Mammary epithelial cell (primary cell): ENCODE measurements at places on chromosomes 5 and 9.

- DNase-seq, result no peak
These were observed 186.8 kb upstream of the SLC27A6 start for GRCh38 chr5:128778474-128778873.

- DNase-seq, result no peak
These were observed 8.5 kb upstream of the OR2S2 start for GRCh38 chr9:35966433-35966832.

DNA sequence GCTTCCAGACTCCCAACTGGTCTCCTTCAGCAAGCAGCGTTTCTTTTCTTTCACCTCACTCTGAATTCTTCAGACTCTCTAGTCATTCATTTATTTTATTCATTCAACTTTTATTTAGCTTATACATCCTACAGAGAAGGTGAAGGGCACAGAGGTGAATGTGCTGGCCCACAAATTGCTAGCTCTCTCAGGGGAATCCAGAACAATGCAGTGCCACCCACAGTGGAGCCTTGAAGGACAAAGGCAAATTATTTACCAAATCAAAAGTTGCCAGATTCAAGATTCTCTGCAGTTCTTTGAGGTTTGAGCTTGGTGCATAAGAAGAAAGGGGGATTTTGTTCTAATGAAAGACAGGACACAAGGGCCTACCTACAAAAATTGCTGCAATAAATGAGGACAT lies 29.7 kb downstream of the GRIA1 start:
- no peak for DNase-seq

- DNase-seq, result no peak
These were observed 36.7 kb downstream of the CCDC192 start for GRCh38 chr5:127739807-127740384.

GRCh38 chr5:61801174-61801573 lies 469.1 kb downstream of the ZSWIM6 start:
- no peak for DNase-seq

DNA sequence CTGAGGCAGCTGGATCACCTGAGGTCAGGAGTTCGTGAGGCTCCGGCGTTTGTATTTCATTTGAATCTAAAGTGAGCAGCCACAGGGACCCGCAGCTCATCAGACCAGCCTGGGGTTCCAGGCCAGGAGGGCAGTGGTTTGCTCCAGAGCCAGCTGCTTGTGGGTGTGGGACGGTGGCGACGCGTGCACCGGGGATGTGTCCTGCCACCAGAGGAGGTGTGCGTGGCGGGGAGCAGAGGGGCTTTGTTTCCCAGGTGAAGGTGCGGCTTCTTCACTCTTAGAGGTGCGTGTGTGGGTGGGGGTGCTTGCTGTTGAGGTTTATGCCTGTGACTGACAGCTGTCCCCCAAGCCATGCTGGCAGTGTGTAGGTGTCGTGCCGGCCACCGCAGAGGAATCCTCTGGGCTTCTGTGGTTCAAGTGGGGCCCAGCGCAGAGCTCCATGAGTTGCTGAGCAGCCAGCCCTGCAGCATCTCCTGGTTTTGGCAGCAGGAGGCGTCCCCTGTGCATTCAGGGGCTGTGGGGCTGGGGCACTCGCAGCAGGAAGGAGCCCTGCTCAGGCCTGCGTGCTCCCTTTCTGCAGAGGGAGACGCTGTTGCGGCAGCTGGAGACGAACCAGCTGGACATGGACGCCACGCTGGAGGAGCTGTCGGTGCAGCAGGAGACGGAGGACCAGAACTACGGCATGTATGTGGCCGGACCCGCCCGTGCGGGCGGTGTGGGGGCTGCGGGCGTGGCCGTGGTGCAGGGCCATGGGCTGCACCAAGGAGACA lies 6.9 kb upstream of the AJM1 start:
- no peak for DNase-seq

DNA sequence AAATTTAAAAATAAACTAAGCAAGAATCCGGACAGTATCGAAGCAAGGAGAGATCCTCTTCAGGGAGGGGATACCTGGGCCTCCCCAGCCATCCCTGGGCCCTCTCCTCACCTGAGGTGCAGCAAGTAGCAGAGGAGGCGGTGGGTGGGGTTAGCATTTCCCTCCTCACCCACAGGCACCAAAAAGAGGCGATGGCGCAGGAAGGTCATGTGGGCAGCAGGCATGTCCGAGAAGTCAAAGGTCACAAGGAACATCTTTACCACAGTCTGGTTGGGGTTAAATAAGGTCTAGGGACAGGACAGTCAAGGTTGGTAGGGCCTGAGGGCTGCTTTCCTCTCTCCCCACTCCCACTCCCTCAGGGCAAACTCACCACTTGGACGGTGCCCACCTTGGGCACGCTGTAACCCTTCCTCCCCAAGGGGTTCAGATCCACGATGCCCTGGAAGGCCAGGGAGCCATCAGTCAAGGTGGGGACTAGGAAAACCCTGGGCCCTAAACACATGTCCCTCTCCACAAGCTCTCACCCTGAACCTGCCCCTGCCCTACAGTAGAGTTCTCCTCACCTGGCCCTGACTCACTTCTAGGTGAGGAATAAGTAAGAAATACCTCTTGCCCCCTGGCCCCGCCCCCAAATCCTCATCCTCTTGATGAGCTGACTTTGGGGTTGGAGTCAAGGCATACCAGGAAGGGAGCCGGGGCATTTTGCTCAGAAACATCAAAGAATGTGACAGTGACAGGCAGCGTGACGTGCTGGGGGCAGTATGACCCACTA lies 2.8 kb upstream of the STOML2 start:
- no peak for DNase-seq

- DNase-seq, result no peak
These were observed 20.9 kb upstream of the BNIP1 start for GRCh38 chr5:173123416-173123815.

- DNase-seq, result no peak
These were observed 85.5 kb upstream of the CTSL start for GRCh38 chr9:87640385-87640795.

GRCh38 chr5:168366116-168366515 lies 74.7 kb downstream of the WWC1 start:
- peak; percentile 63 for DNase-seq

- peak; percentile 10 for DNase-seq
These were observed 1.1 kb downstream of the SLIT3 start for GRCh38 chr5:169299663-169300467.

DNA sequence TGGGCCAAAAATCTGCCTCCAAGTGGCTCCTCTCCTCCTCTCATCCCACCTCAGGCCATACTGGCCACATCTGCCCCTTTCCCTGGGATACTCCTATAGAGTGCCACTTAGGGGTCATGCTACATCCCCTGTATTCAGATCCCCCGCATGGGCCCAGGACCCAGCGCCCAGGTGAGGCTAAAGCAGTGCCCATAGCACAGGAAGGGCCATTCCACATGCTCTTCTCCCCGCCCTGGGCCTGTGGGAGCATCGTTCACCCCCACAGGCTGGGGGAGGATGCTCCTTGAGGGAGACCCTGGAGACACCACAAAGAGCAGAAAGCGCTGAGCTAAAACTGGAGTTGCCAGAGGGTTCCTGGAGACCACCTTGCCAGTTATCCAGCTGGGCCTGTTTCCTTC lies 52.5 kb upstream of the SLC25A51 start:
- DNase-seq, result no peak

DNA sequence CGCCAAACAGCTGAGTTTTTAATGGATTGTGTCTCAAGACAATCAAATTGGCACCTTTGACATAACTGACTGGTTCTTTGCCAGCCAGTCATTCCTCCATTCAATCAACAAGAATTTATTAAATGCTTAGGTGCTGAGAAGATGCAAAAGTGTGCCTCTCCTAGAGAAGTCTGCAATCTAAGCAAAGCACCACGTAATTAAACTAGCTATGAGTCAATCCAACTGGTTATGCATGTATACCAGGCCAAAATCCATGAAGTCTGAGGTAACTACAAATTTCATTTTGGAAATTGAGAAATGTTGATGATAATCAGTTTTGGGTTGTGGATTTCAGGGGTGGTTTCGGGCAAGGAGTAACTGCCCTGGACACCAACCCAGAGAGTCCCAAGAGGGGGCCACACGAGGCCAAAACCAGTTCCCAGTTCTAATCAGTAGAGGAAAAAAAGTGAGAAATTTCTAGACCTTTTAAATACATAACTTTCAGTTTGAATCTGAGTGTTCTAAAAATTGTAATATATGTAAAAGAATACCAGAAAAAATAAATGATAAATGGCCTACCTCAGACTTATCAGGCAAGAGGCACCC lies 92.6 kb downstream of the EFNA5 start:
- peak; percentile 86 for DNase-seq

DNA sequence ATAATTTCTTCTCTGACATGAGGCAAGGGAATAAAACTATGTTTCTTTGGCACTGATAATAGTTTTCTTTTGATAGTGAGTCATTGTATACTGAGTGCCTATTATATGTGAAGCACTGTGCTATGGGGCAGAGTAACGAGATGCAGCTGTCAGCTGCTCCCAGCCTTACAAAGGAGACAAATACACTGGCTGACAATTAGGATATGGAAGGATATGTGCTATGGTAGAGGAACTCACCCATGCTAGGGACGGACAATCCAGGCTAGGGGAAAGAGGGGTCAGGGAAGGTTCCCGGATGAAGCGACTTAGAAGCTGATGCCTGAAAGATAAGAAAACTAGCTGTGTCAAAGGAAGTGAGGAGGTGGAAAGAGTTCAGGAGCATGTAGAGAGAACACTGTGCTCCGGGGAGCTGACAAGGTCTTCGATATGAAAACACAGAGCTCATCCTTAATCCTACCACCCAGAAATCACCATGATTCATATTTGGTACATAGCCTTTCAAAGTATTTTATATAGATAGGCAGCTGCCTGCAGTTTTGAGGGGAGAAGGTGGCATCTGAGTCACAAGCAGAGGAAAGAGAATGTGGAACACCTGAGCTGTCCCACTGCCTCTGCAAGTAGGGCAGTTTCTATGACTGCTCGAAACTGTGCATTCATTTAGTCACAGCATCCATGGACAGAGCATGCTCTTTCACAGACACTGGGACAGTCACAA lies 12.1 kb downstream of the BSPRY start:
- no peak for DNase-seq

GRCh38 chr5:142012792-142013388 lies at the start of gene GNPDA1:
GNPDA1 (minus strand) TSS chr5:142013027; CDS start chr5:142012035, 992 bp downstream.
- DNase-seq, result peak; percentile 71

GRCh38 chr5:127423173-127423798 lies 94.2 kb upstream of the PRRC1 start:
- DNase-seq, result no peak

DNA sequence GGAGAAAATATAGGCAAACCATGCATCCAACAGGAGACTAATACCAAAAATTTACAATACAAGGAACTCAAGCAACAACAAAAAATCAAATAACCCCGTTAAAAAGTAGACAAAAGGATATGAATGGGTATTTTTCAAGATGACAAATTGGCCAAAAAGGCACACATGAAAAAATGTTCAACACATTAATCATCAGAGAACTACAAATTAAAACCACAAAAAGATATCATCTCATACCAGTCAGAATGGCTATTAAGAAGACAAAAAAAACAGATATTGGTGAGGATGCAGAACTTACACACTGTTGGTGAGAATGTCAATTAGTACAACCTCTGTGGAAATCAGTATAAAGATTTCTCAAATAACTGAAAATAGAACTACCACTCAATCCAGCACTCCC lies 35.0 kb downstream of the TEX10 start:
- peak; percentile 52 for DNase-seq

DNA sequence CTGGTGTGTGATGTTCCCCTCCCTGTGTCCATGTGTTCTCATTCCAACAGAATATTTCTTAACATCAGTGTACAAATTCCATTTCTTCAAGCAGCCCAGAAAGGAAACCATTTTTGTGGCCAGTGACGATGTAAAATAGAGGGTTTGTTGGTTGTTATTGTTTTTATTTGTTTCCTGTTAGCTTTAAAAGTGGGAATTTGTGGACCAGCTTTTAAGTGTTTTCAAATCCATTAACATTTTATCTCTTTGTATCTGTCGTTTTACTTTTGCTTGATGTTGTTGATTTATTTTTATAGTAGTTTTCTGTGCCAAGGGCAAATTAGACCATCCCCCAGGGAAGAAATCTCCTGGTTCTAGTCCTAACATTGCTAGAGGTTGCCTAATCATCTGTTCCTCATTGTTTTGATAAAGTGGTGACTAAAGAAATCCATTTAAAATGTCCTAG lies 100.0 kb downstream of the GDNF start:
- DNase-seq, result no peak

DNA sequence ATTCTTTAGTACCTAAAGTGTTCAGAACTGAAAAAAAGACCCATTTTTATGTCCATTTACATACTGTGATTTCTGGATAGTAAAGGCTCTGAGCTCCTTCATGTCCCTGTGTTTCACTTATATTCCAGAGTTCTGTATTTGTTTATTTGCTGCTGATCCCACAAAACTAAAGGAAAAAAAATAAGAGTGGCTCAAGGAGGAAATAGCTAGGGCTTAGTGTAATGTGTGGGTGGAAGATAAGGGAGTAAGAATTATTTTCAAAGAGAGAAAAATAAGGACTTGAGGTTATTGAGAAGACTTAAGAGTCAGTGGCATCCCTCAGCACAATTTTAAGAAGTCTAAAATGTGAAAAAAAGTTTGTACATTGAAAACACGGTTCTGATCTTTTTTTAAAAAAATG lies 46.0 kb downstream of the ENTREP1 start:
- no peak for DNase-seq

GRCh38 chr5:61371474-61371873 lies 39.4 kb downstream of the ZSWIM6 start:
- DNase-seq, result no peak

- DNase-seq, result peak; percentile 68
These were observed 63.7 kb upstream of the IFNK start for GRCh38 chr9:27460226-27461023.

GRCh38 chr9:112885324-112885723 lies 5.4 kb downstream of the SLC46A2 start:
- no peak for DNase-seq

GRCh38 chr9:136793086-136793946 lies 2.2 kb downstream of the TMEM141 start:
- DNase-seq, result no peak

DNA sequence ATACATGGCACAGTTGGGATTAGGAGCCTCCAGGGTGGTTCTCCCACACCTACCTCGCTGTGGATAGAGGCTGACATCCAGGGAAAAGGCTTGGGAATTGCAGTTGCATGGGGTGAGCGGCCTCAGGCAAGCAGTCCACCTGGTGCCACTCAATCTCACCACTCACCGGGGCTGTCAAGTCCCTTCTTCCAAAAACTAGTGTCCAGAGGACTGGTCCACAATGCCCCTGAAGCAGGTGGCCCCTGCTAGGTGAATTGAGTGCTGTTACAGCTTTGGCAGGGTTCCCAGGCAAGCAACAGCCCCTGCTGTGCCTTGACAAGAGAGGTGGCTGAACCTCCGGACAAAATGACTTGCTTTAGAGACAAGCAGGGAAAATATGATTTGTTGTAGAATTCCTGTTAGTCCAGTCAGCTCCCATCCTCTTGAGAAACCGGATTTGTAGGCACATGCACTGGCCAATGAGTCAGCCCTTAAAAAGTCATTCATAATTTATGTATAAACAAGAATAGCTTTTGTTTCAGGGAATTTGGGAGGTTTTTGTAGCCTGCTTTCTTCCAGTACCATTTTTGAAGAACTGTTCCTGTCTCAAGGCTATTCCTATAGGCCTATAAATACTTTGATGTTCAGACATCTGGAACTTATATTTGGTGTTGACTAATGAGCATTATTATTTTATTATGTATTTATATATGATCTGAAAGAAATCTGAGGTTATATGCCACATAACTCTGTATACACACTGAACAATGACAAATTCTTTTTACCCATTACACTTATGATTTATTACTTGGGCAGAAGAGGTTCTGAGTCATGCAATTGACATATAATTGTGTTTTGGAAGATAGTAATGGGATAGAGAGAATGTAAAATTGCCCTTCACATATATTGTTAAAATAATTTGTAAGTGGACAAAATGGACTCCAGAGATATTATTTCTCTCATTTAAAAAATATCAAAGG lies 411.1 kb downstream of the ACTL7B start:
- DNase-seq, result peak; percentile 91

- DNase-seq, result no peak
These were observed 51.9 kb downstream of the GALNT10 start for GRCh38 chr5:154242442-154242841.
